ENCODE measurements at places on chromosomes 1 and 21. TPM values are rescaled to one million over a fixed set of nuclear protein-coding genes. Genes with fewer than 3 reads are reported as not detected.

Gene CLCA4
- not detected for polyA plus RNA-seq

Gene CACNA1S
- not detected for polyA plus RNA-seq

Gene G0S2
- polyA plus RNA-seq = 22.5 TPM

Gene ADGRB2
- 2.7 TPM for polyA plus RNA-seq

Gene KRTAP10-1
- not detected for polyA plus RNA-seq

Gene CADM3
- not detected for polyA plus RNA-seq

Gene ASPM
- polyA plus RNA-seq = 10.9 TPM

- no peak for DNase-seq
These were observed 2.0 kb downstream of the VSIG8 start for GRCh38 chr1:159860456-159860855.

DNA sequence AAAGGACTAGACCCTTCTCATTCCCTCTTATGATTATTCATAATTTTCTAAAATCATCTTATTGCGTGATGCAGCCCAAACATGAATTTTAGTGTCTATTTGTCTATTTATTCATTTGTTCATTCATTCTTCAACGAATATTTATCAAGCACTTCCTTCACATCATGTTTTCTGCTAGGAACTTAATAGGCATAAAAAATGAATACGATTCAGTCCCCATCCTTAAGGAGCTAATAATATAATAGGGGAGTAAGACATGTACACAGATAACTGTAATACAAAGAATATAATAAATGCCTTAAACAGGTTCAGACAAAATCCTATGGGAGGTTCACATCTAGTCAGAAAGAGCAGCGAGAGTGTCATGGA lies 20.2 kb downstream of the BCL9 start:
- DNase-seq = no peak

DNA sequence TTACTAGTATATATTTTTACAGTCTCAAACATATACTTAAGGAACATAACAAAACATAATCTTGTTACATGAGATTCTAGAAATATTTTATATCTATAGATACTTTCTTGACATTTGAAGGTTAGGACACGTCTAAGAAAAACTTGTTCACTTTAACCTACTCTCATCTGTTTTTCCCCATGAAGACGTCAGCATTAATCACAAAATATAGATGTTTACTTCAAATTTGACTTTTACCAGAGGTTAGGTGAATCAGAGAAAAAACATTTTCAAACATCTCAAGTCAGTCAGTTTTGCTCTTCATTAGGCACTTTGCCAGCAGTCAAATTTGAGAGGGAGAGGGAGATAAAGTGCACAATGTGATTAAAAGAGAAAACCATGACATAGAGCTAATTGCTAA lies 47.7 kb downstream of the BRINP3 start:
- DNase-seq = no peak

- DNase-seq = no peak
These were observed 6.7 kb downstream of the TBX15 start for GRCh38 chr1:118981436-118981835.

DNA sequence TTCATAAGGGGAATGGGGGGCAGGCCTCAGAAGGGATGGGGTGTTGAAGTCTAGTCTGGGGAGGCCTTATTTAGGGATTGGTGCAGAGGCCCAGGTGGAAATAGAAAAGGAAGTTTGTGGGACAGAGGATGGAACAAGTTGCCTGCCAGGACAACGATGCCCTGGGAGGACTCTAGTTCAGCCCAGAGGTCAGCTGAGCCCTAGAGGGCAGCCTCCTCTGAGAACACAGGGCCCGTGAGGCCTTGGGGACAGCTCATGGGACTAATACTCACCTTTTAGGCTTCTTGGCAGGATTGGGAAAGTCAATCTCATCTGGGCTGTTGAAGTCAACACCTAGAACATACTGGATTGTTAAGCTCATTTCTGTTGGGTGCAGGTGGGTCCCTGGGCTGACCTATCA lies 43.0 kb downstream of the LHX4 start:
- no peak for DNase-seq

GRCh38 chr1:34975771-34976170 lies 9.4 kb downstream of the TMEM35B start:
- DNase-seq = no peak

DNA sequence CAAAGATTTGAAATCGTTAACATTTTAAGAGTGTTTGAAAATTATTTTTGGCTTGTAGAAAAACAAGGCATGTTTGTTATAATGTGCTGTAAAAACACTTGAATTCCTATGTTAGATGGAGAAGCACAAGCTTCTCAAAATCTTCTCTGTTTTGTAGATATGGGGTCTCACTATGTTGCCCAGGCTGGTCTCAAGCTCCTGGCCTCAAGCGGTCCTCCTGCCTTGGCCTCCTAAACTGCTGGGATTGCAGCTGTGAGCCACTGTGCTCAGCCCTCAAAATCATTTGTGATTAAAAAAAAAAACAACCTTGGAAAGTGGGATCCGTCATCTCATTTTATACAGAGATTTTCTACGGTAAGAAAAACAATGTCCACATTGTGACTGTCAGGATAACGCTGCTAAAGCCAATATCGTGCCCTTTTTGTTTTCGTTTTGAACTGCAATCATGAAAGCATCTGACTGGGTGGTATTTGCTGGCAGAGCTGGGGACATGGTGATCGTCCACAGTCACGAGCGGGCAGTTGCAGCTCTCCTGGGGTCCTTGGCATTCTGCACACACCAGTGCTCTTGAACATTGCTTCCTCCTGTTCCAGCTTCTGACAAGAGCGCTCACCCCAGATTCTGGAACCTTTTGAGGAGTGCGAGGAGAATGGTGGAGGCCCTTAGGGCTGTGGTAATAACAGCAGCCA lies 112.5 kb downstream of the PGBD5 start:
- DNase-seq = no peak

DNA sequence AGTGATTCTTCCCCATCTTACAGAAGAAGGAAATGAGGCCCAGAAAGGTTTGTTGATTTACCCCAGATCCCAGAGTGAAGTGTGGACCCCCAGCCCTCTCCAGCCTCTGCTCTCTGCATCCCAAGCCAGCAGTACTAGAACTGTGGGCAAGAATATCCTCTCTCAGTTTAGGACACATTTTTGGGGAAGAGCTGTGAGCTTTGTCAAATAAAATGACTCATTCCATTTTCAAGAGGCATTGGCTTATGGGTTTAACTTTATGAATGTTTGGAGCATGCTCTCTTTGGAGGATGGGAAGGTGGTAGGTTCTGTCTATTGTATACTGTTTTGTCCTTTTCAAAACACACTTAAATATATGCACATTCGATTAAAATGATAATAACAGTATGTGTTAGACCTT lies 70.6 kb upstream of the CNTN2 start:
- DNase-seq = no peak

DNA sequence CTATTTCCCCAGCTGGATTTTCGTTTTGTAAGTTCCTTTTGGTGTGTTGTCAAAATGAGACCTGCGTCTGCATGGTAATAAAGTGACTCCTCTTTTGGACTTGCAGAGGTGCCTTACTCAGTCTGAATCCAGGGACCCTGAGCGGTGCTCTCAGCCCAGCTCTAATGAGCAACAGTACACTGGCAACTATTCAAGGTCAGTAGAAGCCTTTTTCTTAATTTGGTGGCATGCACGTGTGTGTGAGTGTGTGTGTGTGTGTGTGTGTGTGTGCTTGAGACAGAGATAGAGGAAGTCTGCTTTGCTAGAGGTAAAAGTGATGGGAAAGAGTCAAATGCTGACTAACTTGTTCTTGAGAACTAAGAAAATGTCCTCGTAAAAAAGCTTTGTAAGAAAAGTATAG lies 105.4 kb downstream of the CD247 start:
- no peak for DNase-seq

DNA sequence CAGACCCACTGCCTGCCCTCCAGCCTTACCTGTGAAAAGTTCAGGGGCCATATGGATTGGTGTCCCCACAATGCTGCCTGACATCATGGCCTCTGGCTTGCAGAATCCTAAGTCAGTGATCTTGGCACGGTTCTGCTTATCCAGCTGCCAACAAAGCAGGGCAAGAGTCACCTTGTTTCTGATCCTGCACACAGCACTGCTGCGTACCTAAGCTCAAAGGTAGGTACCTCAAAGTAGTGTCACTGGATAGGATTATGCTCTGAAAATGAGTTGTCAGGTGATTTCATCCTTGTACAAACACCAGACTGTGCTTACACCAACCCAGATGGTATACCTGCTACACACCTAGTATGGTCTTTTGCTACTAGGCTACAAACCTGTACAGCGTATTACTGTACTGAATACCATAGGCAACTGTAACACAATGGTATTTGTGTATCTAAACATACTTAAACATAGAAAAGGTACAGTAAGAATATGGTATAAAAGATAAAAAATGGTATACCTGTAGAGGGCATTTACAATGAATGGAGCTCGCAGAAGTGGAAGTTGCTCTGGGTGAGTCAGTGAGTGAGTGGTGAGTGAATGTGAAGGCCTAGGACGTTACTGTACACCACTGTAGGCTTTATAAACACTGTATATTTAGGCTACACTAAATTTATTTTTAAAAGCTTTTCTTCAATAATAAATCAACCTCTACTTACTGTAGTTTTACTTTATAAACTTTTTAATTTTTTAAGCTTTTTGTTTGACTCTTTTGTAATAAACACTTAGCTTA lies 29.1 kb upstream of the RBBP5 start:
- DNase-seq = no peak

DNA sequence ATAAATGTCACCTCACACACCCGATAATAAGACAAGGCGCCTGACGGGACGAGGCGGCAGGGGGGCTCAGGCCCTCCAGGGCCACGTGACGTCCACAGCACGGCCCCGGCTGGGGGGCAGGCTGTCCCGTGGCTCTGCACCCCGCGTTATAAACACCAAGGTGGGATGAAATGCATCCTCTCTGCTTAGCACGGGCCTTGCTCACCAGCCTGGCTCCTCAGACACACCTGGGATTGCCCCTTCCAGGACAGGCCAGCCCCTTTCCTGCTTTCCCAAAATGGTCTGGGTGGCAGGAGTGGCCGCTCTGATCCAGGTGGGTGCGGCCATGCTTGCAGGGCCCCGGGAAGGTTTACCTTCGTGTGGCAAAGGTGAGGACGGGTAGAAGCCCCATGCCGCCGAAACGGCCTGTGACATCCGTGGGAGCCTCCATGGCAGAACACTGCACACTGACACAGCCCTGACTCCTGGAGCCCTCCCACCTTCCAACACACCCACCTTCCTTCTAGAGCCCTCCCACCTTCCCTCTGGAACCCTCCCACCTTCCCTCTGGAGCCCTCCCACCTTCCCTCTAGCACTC lies 35.9 kb downstream of the SLC19A1 start:
- DNase-seq = no peak

DNA sequence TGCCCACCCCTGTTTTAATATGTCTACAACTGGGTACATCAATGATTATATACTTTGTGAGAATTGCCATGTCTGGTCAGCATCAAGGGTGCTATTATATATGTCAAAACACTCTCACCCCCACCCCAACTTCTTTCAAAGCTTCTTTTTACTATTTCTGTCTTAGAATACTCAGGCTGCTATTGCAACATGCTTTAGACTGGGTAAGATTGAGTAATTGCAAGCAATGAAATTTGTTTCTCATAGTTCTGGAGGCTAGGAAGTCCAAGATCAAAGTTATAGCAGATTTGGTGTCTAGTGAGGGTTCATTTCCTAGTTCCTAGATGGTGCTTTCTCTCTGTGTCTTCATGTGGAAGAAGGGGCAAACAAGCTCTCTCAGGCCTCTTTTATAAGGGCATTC lies 100.5 kb upstream of the KCNK1 start:
- DNase-seq = no peak

GRCh38 chr1:208103597-208104513 lies 140.3 kb downstream of the PLXNA2 start:
- no peak for DNase-seq

DNA sequence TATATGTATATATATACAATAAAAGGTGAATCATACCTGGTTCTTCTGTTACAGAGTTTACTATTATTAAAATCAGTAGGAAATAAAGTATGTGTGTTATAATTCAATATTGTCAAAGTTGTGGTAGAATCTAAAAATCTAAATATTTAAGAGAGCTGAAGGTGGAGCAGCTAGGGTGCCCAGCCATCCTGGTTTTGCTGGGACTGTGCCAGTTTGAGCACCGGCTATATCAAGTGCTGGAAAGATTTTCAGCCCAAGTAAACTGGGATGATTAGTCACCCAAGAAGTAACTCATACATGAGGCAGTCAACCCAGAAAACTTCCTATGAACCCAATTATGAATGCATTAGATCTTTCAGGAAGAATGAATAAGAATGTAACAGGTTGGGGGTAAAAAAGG lies 16.9 kb upstream of the KRTAP19-5 start:
- peak; percentile 18 for DNase-seq

- DNase-seq = no peak
These were observed 10.8 kb downstream of the BLACAT1 start for GRCh38 chr1:205444931-205445645.

DNA sequence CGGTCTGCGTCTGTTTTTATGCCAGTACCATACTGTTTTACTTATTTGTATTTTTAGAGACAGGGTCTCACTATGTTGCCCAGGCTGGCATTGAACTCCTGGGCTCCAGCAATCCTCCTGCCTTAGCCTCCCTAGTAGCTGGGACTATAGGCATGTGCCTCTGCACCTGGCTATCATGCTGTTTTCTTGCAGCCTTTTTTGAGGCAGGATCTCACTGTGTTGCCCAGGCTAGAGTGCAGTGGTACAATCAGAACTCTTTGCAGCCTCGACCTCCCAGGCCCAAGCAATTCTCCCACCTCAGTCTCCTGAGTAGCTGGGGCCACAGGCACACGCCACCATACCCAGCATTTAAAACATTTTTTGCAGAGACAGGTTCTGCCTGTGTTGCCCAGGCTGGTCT lies 5.3 kb upstream of the LRRC39 start:
- DNase-seq = no peak

DNA sequence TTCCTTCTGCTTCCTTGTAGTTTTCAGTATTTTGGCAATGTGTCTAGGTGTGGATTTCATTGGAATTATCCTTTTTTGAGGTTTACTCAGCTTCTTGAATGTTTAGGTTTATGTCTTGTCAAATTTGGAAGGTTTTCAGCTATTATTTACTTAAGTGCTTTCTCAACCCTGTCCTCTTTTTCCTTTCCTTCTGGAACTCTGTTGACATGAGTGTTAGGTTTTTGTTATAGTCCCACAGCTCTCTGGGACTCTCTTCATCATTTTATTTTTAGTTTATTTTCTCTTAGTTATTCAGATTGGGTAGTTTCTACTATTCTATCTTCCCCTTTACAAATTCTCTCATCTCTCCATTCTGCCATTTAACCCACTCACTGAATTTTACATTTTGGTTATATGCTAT lies 63.1 kb upstream of the GPR88 start:
- no peak for DNase-seq

DNA sequence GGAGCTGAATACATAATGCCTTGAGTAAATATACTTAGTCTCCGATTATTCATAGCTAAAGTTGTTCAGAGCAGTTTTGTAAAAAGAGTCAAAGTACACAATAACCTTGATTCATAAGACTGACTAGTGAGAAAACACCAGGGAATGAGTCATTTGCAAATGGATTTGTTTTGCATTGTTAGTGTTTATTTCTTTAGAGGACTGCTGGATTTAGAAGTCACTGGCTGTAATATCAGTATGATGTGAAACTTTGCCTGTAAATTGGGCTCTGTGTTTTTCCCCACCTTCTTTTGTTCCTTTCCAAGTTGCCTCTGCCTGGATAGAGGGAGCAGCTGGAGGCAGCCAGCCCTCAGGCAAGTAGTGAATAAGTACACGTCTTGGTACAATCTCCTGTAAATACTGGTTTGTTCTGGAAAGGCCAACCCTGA lies 474.7 kb downstream of the NUF2 start:
- DNase-seq = peak; percentile 72

GRCh38 chr1:17163789-17164666 lies 40.9 kb upstream of the PADI1 start:
- no peak for DNase-seq

- DNase-seq = no peak
These were observed 1.5 kb downstream of the MGST3 start for GRCh38 chr1:165632491-165632890.

GRCh38 chr1:107707111-107707510 lies 257.9 kb downstream of the VAV3 start:
- DNase-seq = no peak
